Mesendoderm (in vitro differentiated cells): ENCODE measurements at places on chromosomes 4 and X.
A peak's percentile ranks its signal among the peaks of the same experiment; 100 is the strongest.

GRCh38 chrX:39519030-39519488, 578.7 kb downstream of the BCOR start:
- H3K27me3 ChIP-seq, result no peaks in the 10 kb centered on the region
- peak overlapping the region; percentile 51 for H3K27ac ChIP-seq
- H3K4me1 ChIP-seq, result no peaks in the 10 kb centered on the region
- H3K4me3 ChIP-seq, result no peak overlapping the region
- no peak for DNase-seq
- no peaks in the 10 kb centered on the region for H3K36me3 ChIP-seq

- no peak overlapping the region for H3K4me3 ChIP-seq
- H3K36me3 ChIP-seq, result no peaks in the 10 kb centered on the region
- H3K4me1 ChIP-seq, result peaks cover 1% of the 10 kb centered on the region
- H3K27ac ChIP-seq, result no peak overlapping the region
- no peak for DNase-seq
- no peaks in the 10 kb centered on the region for H3K27me3 ChIP-seq
Measured at GRCh38 chr4:73874386-73874785, 5.2 kb downstream of the CXCL1 start.

DNA sequence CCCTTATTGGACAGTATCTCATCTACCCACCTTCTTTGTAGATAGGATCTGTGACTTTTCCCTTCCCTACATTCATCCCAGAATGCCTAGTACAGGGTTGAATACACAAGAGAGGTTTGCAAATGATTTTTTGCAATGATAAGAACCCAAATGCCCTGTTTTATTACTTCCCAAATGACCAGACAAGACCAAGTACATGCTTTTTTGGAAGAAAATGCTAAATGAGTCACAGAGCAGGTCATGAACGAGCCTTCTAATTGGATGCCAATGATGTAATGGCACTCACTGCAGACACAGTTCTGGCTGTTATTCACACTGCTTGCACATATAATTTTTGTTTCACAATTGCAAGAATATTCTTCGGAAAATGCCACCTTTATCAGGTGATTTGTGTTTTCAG, 17.8 kb upstream of the GABRQ start:
- no peak for DNase-seq
- H3K4me1 ChIP-seq, result no peaks in the 10 kb centered on the region
- H3K4me3 ChIP-seq, result no peak overlapping the region
- no peaks in the 10 kb centered on the region for H3K27me3 ChIP-seq

DNA sequence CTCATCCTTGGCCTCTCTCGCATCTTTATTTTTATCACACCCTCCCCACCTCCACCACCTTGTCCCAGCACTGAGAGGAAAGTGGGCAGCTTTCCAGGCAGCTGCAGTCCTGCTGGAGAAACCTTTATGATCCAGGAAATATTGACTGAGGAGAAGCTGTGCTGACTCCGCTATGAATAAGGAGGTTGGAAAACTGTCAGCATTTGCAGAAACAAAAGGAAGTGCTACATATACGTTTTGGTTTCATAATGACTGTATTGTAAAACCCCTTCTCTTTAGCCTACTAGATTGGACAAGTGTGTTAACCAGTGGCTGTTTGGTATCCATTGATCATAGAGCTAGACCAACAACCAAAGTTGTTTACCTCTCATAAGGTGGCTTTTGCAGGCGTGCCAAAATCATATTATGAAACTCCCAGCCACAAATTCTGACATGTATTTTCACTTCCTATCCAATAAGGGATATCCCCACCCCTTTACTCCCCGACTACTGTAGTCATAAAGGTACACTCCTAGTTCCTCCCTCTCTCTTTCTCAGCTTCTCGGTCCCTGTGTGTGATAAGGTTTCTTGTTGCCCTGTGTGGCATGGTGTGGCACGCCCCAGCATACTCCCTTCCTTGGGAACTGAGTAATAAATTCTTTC, 88.4 kb downstream of the GPR143 start:
- H3K36me3 ChIP-seq, result no peaks in the 10 kb centered on the region
- no peak for DNase-seq
- H3K4me3 ChIP-seq, result no peak overlapping the region
- H3K4me1 ChIP-seq, result no peaks in the 10 kb centered on the region

DNA sequence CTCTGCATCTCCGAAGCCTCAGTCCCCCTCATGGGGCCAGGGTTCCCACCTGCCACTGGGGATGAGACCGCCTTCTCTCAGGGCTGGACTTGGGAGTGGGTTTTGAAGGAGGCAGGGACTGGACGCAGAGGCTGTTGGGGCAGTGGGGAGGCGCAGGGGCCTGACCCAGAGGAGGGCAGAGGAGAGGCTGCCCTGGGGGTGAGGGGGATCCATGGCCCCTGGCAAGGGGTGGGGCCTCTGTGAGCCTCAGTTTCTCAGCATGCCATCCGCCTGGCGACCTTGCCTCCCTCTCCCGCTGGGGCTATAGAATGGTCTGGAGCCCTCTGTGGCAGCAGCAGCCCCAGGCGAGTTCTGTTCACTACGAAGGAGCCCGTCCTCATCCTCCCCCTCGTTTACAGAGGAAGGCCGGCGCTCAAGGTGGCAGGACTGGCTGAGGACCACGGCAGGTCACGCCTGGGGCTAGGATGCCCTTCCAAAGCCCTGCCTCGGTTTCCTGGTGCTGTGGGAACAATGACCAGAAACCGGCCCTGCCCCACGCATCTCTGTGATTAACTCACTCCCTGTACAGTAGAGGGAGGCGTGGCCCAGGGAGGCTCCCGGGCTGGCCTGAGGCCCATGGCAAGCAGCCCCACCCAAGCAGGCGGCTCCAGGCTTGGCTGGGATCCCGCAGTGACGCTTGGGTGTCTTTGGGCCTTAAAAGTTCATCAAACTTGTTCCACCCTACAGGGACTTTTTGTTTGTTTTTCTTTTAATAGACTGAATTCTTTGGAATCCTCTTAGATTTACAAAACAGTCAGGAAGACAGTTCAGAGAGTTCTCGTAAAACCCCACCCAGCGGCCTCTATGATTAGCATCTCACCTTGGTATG, 16.0 kb upstream of the SH3TC1 start:
- H3K4me3 ChIP-seq, result no peak overlapping the region
- H3K4me1 ChIP-seq, result no peaks in the 10 kb centered on the region
- no peak for DNase-seq
- H3K27ac ChIP-seq, result no peak overlapping the region
- no peaks in the 10 kb centered on the region for H3K27me3 ChIP-seq

DNA sequence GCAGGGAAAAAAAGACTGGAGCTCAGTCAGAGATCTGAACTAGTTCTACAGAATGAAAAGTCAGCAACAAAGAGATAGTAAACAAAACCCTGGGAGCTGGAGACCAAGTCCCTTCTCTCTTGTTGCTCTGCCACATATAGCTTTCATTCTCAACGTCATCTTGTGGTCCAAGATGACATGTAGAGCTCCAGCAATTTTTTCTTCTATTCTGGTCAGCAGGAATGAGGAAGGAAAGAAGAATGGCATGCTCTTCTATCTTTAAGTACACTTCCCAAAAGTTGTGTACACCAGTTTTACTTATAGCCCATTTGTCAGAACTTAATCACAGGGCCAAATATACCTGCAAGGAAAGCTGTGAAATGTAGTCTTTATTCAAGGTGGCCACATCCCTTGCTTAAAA, 45.6 kb downstream of the RAP2C start:
- no peak overlapping the region for H3K27ac ChIP-seq
- no peak for DNase-seq
- H3K36me3 ChIP-seq, result no peaks in the 10 kb centered on the region
- H3K27me3 ChIP-seq, result no peaks in the 10 kb centered on the region
- no peaks in the 10 kb centered on the region for H3K4me1 ChIP-seq

- H3K4me1 ChIP-seq, result peaks cover 1% of the 10 kb centered on the region
- no peaks in the 10 kb centered on the region for H3K36me3 ChIP-seq
- no peak overlapping the region for H3K4me3 ChIP-seq
- peaks cover 25% of the 10 kb centered on the region for H3K27me3 ChIP-seq
- H3K27ac ChIP-seq, result no peak overlapping the region
Measured at GRCh38 chr4:13548059-13548983, 4.0 kb upstream of the NKX3-2 start.

- peak; percentile 2 for DNase-seq
- H3K27me3 ChIP-seq, result no peaks in the 10 kb centered on the region
- no peaks in the 10 kb centered on the region for H3K36me3 ChIP-seq
- H3K4me1 ChIP-seq, result no peaks in the 10 kb centered on the region
- H3K27ac ChIP-seq, result no peak overlapping the region
Measured at GRCh38 chrX:145502670-145503069, 255.4 kb downstream of the SPANXN1 start.

DNA sequence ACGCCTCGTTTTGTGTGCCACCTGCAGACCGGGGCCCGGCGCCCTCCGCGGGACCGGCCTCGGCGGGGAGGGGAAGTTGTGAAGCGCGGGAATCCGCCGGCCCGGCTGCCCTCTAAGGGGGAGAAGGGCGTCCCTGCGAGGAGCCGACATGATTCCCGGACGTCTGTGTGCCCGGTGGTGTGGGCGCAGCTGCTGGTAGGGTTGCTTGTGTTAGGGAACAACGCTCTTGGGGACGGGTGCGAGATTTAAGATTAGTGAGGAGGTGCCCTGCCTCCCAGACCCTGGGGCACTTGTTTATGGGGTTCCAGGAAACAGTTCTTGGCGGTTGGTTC, 627 bp downstream of the CDKN2AIP start:
- peaks cover 5% of the 10 kb centered on the region for H3K36me3 ChIP-seq
- H3K27ac ChIP-seq, result peak overlapping the region; percentile 99
- no peaks in the 10 kb centered on the region for H3K27me3 ChIP-seq
- DNase-seq, result peak; percentile 53
- H3K4me1 ChIP-seq, result no peaks in the 10 kb centered on the region
- H3K4me3 ChIP-seq, result peak overlapping the region; percentile 93

DNA sequence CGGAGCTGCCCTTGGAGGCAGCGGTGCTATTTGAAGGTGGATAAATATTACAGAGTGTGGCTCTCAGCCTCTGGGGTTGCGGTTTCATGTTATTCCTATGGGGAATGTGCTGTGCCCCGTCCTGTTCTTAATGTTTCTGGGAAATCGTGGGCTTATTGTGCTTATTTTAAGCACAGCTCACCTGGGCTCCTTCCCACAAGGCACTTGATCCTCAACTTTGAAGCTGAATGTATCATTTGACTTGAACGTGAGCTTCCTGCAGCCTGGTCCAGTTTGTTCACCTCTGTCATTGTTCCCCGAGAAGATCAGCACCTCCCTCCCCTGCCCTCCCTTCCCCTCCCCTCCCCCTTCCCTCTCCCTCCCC, 3.9 kb downstream of the SORCS2 start:
- no peak overlapping the region for H3K27ac ChIP-seq
- H3K4me3 ChIP-seq, result no peak overlapping the region
- H3K4me1 ChIP-seq, result no peaks in the 10 kb centered on the region
- H3K27me3 ChIP-seq, result peaks cover 6% of the 10 kb centered on the region
- no peak for DNase-seq

DNA sequence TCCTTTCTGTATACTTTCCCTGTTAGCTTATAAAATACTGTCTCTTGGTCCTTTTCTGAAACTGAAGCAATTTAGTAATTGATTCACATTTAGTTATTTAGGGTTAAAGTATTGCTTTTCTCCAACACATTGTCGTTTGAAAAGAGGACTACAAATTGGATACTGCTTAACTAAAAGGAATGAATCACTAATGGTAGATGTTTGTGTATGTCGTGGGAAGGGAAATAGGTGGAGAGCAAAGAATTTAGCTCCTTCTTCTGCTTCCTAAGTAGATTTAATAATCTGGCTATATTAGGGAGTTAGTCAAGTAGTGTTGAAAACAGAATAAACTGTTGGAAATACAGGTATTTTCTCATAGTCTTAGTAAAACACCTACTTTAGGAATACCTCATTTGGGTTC, 27.9 kb downstream of the SLAIN2 start:
- no peak overlapping the region for H3K27ac ChIP-seq
- no peaks in the 10 kb centered on the region for H3K36me3 ChIP-seq
- no peaks in the 10 kb centered on the region for H3K27me3 ChIP-seq
- DNase-seq, result no peak
- H3K4me3 ChIP-seq, result no peak overlapping the region

DNA sequence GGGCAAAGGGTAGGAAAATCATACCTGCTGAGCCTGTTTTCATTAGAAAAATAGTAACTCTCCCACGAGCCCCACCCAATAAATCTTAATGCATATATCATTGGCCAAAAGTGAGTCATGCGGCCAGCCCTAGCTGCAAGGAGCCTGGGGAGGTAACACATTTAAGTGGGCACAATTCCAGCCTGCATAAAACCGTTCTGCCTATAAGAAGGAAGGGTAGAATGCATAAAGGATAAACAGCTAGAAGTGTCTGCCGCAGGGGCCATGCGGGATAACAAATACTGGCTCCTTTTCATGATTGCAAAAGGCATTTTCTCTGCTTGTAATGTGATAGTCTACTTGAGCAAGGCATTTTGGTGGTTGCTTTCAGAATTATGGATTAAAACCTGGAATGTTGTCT, 37.1 kb downstream of the EFHC2 start:
- H3K4me3 ChIP-seq, result no peak overlapping the region
- H3K27me3 ChIP-seq, result no peaks in the 10 kb centered on the region
- no peaks in the 10 kb centered on the region for H3K36me3 ChIP-seq
- DNase-seq, result no peak
- no peaks in the 10 kb centered on the region for H3K4me1 ChIP-seq

DNA sequence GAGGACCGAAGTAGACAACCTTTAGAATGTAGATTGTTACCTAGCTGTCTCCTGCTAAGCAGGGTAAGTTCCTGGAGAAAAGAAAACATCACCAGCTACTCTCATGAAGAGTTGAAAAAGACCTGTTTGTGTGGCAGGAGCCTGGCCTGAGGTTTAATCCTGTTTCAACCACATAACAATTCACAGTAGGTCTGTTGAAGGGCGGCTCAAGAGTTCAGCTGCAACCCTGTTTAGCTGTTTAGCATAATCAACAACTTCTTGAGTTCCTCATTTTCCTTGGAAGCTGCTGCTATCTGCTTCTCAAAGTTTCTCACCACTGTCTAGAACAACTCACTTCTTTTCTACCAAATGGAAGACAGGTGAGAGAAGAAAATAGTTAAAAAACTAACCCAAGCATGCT, 170.4 kb upstream of the TET2 start:
- no peaks in the 10 kb centered on the region for H3K36me3 ChIP-seq
- H3K27ac ChIP-seq, result no peak overlapping the region
- no peak overlapping the region for H3K4me3 ChIP-seq
- no peaks in the 10 kb centered on the region for H3K27me3 ChIP-seq
- DNase-seq, result no peak

GRCh38 chrX:24080704-24081103, 25.9 kb downstream of the EIF2S3 start:
- H3K4me1 ChIP-seq, result no peaks in the 10 kb centered on the region
- no peak overlapping the region for H3K27ac ChIP-seq
- H3K27me3 ChIP-seq, result no peaks in the 10 kb centered on the region
- no peak overlapping the region for H3K4me3 ChIP-seq
- no peak for DNase-seq

GRCh38 chr4:24559032-24559821, 25.1 kb downstream of the DHX15 start:
- H3K36me3 ChIP-seq, result no peaks in the 10 kb centered on the region
- no peak overlapping the region for H3K4me3 ChIP-seq
- DNase-seq, result no peak
- no peaks in the 10 kb centered on the region for H3K4me1 ChIP-seq
